Skeletal muscle tissue (tissue), 5 donors: ENCODE measurements at places on chromosomes 6 and 20. TPM values are rescaled to one million over a fixed set of nuclear protein-coding genes. Genes with fewer than 3 reads are reported as not detected.

Gene PRSS16
- total RNA-seq: 1.6 TPM

Gene DACT2
- 2.6 TPM for total RNA-seq

Gene RNF217
- total RNA-seq: 27.1 TPM

Gene RAET1L
- not detected for total RNA-seq

Gene SMLR1
- not detected for total RNA-seq

Gene MYH7B
- total RNA-seq: 19.3 TPM

Gene ATF6B
- total RNA-seq: 14.1 TPM

Gene SDC4
- 4.2 TPM for total RNA-seq

Gene EYA4
- 40.2 TPM for total RNA-seq

Gene PRKN
- total RNA-seq: 16.7 TPM

Gene MCHR2
- not detected for total RNA-seq

Gene CNPY3
- total RNA-seq: 9.4 TPM

Gene BPIFA1
- total RNA-seq: not detected

Gene C6orf15
- not detected for total RNA-seq

Gene TRIM15
- not detected for total RNA-seq

Gene DDX27
- total RNA-seq: 13.0 TPM

Gene STK38
- 16.2 TPM for total RNA-seq

Gene TAAR2
- not detected for total RNA-seq

Gene RNF39
- total RNA-seq: not detected

Gene ANKRD66
- not detected for total RNA-seq

Gene BMP6
- 2.1 TPM for total RNA-seq

Gene EDN3
- 8.4 TPM for total RNA-seq

Gene SIM1
- 1.6 TPM for total RNA-seq

Gene OPRL1
- 0.52 TPM for total RNA-seq

Gene PHACTR3
- 1.0 TPM for total RNA-seq

Gene MATN4
- total RNA-seq: 0.52 TPM

Gene SASH1
- total RNA-seq: 85.1 TPM

Gene MYLK2
- 21.9 TPM for total RNA-seq

Gene TRIM40
- not detected for total RNA-seq

Gene FAM209B
- total RNA-seq: not detected

Gene METTL24
- 0.52 TPM for total RNA-seq

Gene OPRM1
- total RNA-seq: not detected

Gene ENPP1
- total RNA-seq: 17.7 TPM

Gene PDE10A
- total RNA-seq: 11.0 TPM

Gene OR2J3
- not detected for total RNA-seq

Gene ATP6V1G2
- 1.0 TPM for total RNA-seq

Gene SRMS
- total RNA-seq: not detected

Gene ADNP
- 41.8 TPM for total RNA-seq

Gene RIPOR2
- total RNA-seq: 9.9 TPM

Gene EFCAB8
- total RNA-seq: not detected

Gene KCNQ5
- 0.52 TPM for total RNA-seq

Gene BANF2
- not detected for total RNA-seq

Gene SLA2
- total RNA-seq: not detected

Gene SLC12A5
- total RNA-seq: not detected

Gene COL9A3
- total RNA-seq: 8.9 TPM

Gene PACRG
- total RNA-seq: 1.0 TPM

Gene CCN6
- total RNA-seq: not detected

Gene KHDC1L
- not detected for total RNA-seq

Gene JPH2
- 85.1 TPM for total RNA-seq

Gene SLC22A2
- not detected for total RNA-seq

Gene ARMC2
- 4.7 TPM for total RNA-seq

Gene SLC17A2
- not detected for total RNA-seq

Gene PREP
- total RNA-seq: 21.4 TPM

Gene LMBRD1
- 44.4 TPM for total RNA-seq

Gene DPPA5
- not detected for total RNA-seq

Gene COL12A1
- 474 TPM for total RNA-seq

Gene TREML1
- not detected for total RNA-seq
